Activated CD4-positive, alpha-beta T cell treated with anti-CD3 and anti-CD28 coated beads, Interleukin-2, amount 10 ng/mL, durations not matched to agents 7 days and 5 days (primary cell): ENCODE measurements at places on chromosomes 12 and 14.

- no peak for DNase-seq
Observed at GRCh38 chr14:68694516-68695235, 98.2 kb downstream of the ZFP36L1 start.

DNA sequence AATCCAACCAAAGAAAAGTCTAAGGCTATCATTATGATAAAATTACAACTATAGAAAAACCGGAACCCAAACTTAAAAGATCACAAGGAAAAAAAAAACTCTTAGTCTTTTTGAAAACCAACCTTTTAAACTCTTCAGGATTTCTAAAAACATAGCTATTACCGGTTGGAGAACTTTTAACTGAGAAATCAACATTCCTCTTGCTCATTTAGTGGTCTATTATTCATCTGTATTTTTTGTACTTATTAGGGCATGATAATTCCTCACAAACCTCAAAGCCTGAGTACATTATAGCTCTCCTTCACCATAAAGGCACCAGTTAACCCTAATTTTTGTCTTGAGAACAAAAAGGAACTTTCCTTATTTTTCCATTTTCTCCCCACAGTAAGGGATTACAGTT is 10.4 kb downstream of the LUM start:
- no peak for DNase-seq

DNA sequence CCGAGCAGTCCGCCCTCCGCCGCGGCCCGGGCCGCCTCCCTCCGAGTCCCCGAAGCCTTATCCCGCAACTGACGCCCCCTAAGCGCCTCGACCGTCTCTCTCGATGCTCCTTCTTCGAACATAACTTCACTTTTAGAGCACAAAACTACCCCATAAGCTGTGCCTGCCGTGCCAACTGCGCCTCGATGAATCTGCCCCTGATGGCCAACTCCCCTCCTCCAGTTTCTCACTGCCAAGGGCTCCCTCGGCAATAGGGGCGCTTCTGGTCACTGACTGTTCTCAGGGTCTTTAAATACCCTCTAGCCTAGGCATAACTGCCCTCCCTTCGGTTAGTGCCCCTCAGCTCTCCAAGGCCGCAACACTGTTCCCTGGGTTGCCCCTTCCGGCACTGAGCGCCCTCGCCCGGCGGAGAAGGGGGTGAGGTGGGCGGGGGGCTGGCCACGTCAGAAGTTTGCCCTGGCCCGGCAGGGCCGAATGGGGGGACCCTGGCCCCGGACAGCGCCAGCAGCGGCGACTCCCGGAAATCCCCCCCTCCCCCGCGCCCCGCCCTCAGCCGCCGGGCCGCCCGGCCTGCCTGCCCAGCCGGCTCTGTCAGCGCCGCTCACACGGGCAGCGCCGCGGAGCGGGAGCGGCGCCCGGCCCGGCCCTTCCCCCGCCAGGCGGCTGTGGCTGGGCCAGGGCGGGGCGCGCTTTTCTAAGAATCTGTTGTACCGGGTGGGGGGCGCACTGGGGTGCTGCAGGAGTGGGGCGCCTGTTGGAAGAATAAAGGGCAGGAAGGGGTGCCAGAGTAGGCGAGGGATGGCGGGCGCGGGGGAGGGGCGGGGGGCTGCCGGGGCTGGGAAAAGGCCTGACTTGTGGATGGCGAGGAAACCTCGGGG is 10.6 kb downstream of the RARG start:
- peak; percentile 55 for DNase-seq

- no peak for DNase-seq
Observed at GRCh38 chr14:100017553-100017952, 47.7 kb upstream of the EVL start.

DNA sequence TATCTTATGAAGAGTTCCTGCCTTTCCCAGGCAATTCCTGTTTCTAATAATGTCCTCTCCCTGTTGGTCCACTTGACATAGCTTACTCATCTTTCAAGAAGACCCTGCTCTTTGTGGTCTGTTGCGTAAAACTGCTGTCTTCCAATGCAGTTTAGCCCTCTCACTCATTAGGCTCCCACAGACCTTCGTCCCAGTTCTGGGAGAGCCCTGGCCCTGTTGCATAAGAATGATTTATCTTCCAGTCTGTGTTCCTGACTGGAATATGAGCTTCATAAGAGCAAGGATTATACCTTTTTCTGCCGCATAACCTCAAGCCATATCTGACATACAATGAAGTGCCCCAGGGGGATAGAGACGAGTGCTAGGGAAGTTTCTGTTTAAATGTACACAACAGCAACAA is 365.9 kb upstream of the NOVA1 start:
- no peak for DNase-seq

DNA sequence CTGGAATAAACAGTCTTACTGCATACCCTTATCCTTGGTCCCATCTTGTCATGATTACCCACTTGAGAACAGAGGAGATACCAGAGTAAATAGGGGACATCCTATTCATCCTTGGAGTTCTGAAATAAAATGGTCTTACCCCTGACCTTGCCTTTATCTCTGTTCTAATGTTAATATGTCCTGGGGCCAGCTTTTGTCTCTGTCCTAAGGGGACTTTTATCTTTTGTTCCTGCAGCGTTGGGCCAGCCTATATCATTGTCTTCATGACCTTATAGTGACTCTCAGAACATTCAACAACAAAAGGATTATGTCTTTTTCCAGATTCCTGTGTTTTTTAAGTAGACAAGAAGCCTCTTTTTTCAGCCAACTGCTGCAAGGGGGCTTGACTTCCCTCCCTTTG is 1057.5 kb downstream of the LRFN5 start:
- no peak for DNase-seq

- no peak for DNase-seq
Observed at GRCh38 chr12:110316861-110317260, 35.8 kb downstream of the ATP2A2 start.

GRCh38 chr12:26971963-26972362 is 33.7 kb downstream of the FGFR1OP2 start:
- peak; percentile 50 for DNase-seq

DNA sequence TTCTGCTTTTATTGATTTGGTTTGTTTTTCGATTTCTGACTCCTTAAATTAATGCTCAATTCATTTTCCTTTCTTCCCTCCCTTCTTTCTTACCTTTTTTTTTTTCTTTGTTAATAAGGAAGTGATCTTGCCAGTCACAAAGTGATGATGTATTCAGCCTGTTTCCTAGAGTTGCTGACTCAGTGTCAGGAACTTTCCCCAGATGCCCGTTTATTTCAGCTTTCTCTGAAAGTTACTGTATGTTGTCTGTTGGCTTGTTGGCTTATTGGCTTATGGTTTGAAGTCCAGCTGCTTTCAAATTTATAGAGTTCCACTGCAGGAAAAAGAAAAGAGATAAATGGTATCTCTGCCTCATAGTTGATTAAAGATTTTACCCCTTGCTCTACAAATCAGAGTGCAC is 12.4 kb upstream of the SLC6A15 start:
- no peak for DNase-seq

DNA sequence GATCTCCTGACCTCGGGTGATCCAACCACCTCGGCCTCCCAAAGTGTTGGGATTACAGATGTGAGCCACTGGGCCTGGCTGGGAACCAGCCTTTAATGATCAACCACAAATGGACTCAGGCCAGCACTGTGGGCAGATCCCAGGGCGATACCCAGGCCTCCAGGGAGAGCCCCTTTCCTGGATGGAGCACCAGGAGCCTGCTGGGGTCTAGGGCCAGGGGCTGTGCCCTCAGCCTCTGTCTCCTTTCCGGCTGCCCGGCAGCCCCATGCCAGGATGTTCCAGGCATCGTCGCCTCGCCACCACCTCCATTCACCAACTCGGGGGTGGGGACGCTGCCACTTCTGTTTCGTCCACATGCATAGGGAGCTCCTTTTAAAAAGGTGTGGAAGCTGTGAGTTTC is 2.3 kb downstream of the ADGRD1 start:
- DNase-seq = no peak

GRCh38 chr14:87409393-87409792 is 583.6 kb downstream of the GALC start:
- no peak for DNase-seq

GRCh38 chr12:39675263-39675662 is 55.7 kb upstream of the ABCD2 start:
- no peak for DNase-seq

GRCh38 chr12:25497021-25497420 is 56.1 kb downstream of the LMNTD1 start:
- DNase-seq = no peak

- DNase-seq = no peak
Observed at GRCh38 chr12:39612250-39612649, 7.4 kb downstream of the ABCD2 start.

DNA sequence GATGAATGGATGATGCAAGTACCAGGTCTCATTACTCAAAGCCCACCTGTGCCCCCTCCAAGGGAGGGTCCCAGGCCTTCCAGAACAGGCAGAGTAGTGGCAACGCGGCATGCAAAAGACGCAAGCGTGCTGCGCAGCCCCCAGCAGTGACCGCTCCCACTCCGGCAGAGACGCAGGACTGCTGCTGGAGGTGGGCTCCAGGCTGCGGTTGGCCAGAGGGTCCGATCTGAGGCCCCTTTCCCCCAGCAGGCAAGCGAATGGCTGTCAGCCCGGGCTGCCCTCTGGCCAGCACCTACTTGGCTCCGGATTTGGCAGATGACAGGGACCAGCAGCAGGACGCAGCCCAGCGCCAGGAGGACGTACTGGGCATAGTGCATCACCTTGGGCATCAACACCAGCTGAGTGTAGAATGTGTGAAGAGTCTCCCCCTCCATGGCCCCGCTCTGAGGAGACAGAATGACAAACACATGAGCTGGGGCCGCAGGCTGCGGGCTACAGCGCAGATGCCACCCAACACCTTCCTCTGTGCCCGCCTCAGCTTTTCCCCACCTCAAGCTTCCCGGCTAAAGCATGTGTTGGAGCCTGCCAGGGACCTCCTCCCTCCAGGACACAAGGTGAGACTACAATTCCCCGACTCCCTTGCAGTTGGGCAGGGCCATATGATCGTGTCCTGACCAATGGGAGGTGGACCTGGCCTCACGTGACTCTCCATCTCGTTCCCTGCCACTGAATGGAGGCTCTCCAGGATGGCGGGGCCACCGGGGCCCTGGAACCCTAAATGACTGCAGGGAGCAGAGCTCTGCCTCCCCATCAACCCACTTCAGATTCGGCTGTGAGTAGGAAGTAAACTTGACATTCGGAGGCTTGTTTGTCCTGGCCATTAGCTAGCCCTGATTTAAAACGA is 77.4 kb downstream of the SCARB1 start:
- no peak for DNase-seq

- peak; percentile 74 for DNase-seq
Observed at GRCh38 chr12:9750276-9751203, 10.2 kb downstream of the CD69 start.
